ENCODE measurements at places on chromosomes 2 and 18.

- no peak for ATAC-seq
Observed at GRCh38 chr18:2526329-2526728, 45.0 kb downstream of the METTL4 start.

- no peak for ATAC-seq
Observed at GRCh38 chr2:96649342-96649741, 6.8 kb downstream of the FER1L5 start.

DNA sequence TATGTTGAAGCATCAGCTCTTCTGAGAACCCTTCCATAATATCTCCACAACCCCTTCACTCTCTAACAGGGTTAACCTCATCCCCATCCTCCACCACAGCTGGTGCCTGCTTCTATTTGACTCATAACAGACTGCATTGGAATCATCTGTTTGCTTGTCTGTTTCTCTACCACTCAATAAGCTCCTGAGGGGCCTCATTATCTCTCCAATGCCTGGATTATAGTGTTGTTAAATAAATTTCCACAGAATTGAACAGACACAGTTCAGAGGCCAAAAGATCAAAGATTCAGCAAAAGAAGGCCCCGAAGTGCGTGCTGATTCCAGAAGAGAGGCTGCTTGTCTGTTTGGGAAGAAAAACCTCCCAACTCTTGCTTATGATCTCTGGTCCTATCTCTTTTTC, 33.7 kb upstream of the FAM98A start:
- no peak for ATAC-seq

DNA sequence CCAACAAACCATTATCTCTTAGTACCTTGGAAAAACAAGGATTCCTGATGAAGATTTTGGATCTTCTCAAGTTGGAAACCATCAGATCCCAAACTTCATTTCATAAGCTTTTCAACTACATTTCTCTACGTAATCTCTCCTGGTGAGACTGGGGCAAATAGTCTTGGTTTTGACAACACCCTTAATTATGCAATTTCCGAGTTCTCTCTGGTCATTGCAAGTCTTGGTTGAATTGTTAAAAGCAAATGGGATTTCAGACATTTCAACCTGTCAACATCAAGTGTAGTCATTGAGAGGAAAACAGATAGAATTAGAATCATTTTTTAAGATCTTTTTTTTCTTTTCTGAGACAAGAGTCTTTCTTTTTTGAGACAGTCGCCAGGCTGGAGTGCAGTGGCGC, 26.2 kb downstream of the KLF7 start:
- ATAC-seq: no peak

GRCh38 chr2:127175041-127175721, 44.9 kb downstream of the CYP27C1 start:
- no peak for ATAC-seq

- ATAC-seq: no peak
Observed at GRCh38 chr2:98488252-98488651, 43.6 kb downstream of the INPP4A start.

- no peak for ATAC-seq
Observed at GRCh38 chr18:22558945-22559385, 141.2 kb upstream of the CTAGE1 start.

- ATAC-seq: no peak
Observed at GRCh38 chr2:231680285-231680991, 27.9 kb upstream of the PTMA start.

GRCh38 chr2:107663632-107664031, 163.1 kb upstream of the RGPD4 start:
- ATAC-seq: no peak

DNA sequence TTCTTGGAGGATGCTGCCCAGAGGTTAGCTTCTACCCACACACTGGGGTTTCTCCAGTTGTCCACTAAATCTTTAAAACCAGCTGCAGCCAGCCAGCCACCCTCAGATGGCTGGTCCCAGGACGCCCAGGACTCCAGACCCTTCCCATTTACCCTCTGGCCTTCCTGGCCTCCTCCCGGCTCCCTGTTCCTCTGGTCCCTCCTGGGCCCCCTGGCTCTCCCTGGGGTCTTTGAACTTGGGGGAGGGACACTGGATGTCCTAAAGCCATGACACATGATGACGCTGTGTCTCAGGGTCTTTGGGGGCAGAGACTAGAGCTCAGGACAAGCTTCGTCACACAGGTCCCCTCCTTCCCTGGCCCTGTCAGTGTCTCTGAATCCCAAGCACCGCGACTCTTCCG, 201.1 kb upstream of the HDAC4 start:
- no peak for ATAC-seq

- ATAC-seq: no peak
Observed at GRCh38 chr2:24121469-24121868, 1.7 kb downstream of the PFN4 start.

DNA sequence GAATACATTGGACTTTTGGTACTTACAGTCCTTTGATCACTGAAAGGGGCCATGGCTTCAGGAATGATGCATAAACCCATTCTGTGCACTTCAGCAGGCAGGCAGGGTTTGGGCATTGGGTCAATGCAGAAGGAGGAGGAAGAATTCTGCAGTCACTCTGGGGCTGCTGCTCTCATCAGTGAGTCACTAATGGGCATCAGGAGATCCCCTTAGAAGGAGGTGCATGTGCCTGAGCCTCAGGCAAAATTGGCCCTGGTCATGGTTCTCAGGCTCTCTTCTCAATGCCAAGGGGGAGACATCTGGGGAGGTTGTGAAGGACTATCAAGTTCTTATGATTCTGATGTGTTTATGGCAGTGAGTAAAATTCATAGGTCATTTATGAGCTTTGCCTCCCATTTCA, 52.0 kb upstream of the TNP1 start:
- no peak for ATAC-seq

DNA sequence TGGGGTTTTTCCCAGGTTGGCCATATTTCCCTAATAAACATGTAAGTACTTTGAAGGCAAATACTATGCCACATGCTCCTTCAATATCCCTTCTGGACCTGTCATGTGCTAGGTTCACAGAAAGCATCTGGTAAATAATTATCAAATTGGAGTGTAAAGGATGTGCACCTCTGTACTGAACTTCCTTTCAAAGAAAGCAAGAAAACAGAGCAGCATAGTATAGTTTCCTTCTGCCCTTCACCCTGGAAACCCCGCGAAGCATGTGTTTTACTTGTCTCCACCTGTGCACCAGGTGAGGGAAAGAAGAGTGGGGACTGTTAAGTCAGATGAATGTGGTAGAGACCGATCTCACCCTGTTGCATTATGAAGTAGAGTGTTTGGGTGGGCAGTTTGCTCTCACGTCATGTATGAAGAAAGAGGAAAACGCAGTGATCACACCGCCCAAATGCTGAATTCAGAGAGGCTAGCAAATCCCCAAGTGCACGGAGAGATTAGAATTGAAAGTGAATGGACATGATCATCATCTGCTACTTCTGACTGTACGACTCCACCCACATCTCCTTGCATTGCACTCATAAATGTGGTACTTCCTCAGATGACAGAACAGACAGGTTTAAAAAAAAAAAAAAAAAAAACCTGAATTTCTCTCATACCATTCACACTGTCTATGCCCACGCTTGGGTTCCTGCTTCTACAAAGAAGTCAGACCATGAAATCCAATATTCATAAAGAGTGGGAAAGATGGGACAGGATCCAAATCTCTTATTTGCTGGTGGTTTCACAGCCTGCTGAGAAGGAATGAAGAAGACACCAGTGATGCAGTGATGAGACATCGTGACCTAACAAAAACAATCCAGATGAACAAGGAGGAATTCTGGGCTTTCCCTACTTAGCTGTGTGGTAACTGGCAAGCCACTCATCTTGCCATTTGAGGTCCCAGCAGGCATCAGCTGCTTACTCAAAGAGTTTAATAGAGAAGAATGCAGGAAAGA, 448.6 kb downstream of the BCL11A start:
- peak; percentile 16 for ATAC-seq

GRCh38 chr18:28175150-28175929, 1.6 kb downstream of the CDH2 start:
- no peak for ATAC-seq

GRCh38 chr18:78778651-78779050, 201.0 kb upstream of the SALL3 start:
- no peak for ATAC-seq

- no peak for ATAC-seq
Observed at GRCh38 chr2:216415541-216415940, 3.3 kb downstream of the SMARCAL1 start.

DNA sequence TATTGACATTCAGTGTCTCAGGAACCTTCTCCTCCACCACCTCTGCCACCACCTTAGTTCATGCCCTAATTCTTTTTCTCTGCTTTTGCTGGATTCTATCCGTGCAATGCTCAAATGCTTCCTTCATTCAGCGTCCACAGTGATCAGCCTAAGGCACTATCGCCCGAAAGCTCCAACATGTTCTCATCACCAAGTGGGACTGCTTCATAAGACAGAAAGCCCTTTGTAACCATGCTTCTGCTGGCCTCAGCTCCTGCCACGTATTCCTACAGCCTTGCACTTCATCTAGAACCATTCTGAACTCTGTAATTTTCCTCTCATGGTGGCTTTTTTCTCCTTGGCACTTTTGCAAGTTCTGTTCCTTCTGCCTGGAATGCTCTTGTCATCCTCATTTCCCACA, 222.9 kb downstream of the HNMT start:
- no peak for ATAC-seq

- no peak for ATAC-seq
Observed at GRCh38 chr18:5061785-5062184, 135.3 kb downstream of the AKAIN1 start.

GRCh38 chr2:137921105-137921880, 43.0 kb upstream of the HNMT start:
- no peak for ATAC-seq

DNA sequence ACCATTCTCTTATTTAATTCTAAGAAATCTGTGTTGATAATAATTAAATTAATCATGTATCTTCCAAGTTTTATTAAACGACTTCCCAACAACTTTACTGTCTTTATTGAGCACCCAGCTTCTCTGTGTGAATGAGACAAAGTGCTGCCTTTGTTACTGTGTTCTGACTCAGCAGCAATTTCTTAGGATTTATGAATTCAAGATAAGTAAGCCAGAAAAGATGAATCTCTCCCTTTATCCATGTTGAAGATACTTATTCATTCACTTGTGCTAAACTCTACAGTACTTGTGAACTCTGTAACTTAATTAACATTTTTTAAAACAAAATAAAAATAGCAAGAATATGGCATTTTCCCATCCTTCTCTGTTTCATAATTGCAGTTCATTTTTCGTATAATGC, 1403.3 kb upstream of the DDX18 start:
- ATAC-seq: no peak
